Muscle of leg (tissue), 16 donors: ENCODE measurements at places on chromosomes 4 and X. TPM values are rescaled to one million over a fixed set of nuclear protein-coding genes. Genes with fewer than 3 reads are reported as not detected.

- no peak for DNase-seq
Measured at GRCh38 chrX:49197543-49198087, 2.4 kb downstream of the SYP start.

DNA sequence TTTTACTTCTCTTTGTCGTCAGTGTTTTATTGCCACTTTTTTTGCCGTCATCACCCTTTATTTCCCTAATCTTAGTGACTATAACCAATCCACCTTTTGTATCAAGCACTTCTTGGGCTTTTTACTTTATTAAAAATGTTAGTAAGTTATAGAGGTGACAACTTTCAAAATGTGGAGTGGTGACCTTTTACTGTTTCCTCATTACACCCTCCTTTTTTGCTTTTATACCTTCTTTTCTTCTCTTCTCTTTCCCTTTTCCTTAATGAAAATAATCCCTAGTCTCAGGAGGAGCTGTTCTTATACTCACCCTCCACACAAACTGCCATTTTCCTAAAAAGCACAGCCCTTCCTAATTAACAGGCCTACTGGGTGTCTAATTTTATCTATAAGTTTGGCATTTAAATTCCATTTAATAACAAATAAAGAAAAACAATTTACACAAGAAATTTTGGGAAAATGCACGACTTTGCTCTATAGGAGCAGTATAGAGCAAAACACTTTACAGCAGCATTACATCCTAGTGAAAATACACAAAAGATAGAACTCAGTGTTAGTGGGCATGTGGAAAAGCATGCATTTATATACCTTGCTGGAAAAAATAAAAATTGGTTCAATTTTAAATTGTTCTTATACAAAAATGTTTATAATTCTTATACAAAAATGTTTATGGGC lies 27.3 kb downstream of the BBS12 start:
- no peak for DNase-seq

DNA sequence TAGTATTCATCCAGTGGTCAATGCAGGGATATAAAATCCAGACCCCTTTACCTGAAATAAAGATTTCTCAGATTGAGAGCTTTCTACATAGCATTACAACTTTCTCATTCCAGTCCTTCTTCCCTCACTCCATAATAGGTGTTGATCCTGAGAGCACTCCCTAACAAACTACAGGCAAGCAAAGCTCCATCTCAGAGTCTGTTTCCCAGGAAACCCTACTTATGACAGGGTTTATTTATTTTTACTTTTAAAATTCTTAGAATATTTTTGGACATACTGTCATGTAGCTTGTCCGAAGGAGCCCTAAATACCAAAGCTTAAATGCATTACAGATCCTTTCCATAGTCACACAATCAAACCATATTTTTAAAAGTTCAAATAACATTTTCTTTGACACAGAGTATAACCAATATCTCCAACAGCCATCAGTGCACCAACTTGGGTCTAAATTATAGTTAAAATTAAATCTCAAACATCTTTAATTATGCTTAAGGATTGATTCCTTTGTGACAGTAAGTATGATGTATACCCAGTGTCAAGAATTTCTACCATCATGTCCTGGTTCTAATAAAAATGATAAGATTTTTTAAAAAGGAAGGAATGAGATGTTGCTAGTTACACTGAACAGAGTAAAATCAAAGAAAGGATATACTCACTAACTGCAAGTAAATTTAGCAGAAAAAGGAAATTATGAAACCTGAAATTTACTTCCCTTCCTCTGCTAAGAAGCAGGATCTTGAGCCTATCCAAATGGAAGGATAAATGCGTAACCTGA lies 580.4 kb upstream of the ADGRL3 start:
- DNase-seq: no peak

DNA sequence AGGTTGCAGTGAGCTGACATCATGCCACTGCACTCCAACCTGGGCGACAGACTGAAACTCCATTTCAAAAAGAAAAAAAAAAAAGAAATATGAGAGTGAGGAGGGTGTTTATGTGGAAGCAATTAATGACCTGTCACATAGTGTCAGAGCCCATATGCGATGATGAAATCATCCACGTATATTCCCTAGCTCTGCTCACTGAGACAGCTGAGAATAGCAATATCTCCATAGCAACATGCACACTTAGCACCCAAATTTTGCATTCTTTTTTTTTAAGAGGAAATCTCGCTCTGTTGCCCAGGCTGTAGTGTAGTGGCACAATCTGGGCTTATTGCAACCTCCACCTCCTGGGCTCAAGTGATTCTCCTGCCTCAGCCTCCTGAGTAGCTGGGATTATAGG lies 31.5 kb upstream of the OPHN1 start:
- DNase-seq: no peak

DNA sequence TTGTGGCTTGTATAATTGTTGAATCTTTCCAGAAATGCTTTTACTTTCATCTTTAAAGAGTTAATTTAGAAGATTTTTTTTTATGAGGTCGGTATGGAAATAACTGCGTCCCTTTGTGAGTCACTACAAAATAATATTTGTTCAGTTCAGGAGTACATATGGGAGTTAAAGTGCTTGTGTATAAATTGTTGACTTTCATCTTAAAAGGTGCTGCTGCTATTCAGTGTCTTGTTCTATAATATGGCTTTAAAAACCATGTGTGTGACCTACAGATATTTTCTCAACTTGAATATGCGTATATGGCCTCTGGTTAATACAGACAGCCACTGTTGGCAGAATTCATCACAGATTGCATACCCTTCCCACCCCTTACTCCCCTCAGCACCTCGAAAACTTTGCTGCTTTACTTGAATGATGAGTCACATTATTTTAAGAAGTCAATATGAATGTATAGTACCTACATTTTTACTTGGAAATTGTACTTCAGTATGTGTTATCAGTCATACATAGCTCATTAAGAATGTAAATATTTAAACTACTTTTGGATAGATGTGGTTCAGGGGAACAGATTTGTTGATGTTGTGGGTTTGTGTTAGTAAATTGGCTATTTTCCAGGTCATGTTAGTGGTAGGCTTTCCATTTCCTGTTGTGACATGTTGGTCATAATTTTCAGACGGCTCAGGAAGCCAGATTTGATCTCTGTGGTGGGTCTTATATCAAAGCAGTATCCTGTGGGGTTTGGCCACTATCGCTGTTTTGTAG lies 1.5 kb downstream of the CLCN3 start:
- no peak for DNase-seq

DNA sequence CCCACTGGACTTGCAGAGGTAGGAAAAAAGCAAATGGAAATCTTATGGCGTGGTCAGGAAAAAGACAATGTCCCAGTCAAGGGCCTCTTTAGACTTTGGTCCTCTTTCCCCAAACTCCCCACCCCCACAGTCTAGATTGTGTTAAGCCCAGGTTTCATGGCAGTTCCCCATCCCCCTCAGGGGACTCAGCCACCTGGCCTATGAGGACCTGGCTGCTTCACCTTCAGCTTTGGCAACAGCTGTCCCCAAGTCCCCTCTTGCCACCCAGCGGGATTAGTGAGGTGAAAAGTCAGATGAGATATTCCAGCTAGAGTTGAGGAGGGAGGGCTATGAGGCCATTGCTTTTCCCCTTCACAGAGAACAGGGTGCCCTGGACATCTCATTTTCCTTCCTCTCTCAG lies 457 bp downstream of the RIPPLY1 start:
- DNase-seq: no peak

GRCh38 chr4:3746701-3747580 lies 19.2 kb upstream of the ADRA2C start:
- no peak for DNase-seq

DNA sequence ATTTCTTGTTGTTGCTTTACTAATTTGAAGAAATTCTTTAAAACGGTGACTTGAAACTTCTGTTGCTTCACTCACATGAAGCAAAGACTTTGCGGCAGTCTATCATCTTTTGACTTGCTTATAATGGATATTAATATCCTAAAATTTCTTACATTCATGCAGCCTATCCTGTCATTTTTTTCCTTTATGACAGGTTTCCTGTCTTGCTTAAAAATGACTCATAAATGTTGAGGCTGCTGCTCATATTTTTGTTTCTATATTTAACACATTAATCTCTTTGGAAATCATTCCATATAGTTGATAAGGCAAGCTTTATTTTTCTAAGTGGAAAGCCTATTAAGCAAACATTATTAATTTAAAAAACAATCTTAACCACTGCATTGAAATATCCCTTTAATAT lies 176.6 kb upstream of the GALNTL6 start:
- no peak for DNase-seq

DNA sequence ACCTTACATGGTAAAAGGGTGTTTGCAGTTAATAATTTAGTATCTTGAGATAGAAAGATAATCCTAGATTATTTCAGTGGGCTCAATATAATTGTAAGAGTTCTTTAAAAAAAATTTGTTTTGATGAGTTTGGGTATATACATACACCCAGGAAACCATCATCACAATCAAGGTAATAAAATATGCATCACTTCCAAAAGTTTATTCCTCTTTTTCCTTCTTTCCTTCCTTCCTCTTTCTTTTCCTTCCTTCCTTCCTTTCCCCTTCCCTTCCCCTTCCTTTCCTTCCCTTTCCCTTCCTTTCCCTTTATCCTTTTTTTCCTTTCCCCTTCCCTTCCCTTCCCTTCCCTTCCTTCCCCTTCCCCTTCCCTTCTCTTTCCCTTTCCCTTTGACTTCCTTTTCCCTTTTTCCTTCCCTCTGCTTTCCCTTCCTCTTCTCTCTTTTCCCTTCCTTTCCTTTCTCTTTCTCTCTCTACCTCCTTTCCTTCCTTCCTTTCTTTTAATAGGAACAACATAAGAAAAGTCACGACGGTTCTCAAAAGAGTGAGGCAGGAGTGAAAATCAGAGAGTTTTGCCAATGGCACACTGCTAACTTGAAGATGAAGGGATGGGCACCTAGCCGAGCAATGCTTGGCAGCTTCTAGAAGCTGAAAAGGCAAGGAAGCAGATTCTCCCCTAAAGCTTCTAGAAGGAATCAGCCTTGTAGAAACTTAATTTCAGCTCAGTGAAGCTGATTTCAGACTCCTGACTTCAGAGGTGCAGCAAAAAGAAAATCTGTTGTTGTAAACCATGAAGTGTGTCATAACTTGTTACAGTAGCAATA lies 2050.2 kb upstream of the AGA start:
- DNase-seq: no peak

Gene GUCY2F
- not detected for polyA plus RNA-seq

Gene PIGA
- polyA plus RNA-seq: 5.8 TPM

GRCh38 chrX:88584283-88584682 lies 162.7 kb upstream of the CPXCR1 start:
- DNase-seq: no peak

- DNase-seq: no peak
Measured at GRCh38 chr4:4843635-4844291, 15.7 kb upstream of the MSX1 start.

DNA sequence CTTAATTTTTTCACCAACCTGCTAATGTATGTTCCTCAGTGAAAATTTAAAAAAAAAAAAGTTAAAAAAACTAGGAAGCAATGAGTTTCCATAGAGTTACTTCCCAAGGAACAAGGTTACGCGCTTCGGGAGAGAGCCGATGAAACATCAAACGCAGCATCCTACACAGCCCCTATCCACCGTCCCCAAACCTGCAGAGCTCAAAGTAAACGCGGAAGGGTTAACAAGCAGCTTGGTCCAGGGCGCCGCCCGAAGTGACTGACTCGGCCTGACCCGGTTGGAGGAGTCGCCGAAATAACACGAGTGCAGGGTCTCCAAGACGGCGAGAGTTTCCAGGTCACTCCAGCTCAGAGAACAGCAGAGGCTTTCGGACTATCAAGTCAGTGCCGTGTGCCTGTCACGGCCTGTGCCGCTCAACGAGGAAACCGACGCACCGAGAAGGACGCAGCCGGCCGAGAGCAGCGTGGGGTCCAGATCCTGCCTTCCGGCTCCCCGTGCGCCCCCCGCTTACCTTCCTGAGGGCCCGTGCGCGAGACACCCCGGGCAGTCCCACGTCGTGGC lies 512 bp downstream of the NOP14 start:
- peak; percentile 69 for DNase-seq

- DNase-seq: no peak
Measured at GRCh38 chrX:124328765-124329164, 3.7 kb upstream of the TEX13D start.

DNA sequence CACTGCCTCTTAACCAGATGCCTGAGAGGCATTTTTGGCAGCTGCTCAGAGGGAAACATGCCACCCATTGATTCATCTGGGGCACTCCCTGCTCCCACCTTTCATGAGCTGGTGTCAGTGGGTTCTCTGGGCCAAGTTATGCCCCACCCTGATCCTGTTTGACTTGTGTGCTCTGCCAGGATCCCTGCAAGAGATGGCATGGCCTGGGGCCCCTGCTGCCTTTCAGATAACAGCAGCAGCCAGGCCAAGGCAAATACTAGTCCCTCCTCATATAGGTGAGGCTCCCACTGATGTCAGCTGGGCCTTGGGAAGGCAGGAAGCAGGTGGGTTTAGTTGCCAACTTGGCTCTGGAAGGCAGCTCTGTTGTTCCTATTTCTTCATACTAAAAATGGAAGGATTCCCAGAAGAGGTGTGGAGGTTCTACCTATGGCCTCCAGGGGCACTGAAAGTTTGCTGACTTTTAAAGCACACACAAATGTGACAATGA lies 192.9 kb upstream of the RBPJ start:
- DNase-seq: no peak

- DNase-seq: no peak
Measured at GRCh38 chr4:182067828-182068227, 175.4 kb upstream of the TENM3 start.

DNA sequence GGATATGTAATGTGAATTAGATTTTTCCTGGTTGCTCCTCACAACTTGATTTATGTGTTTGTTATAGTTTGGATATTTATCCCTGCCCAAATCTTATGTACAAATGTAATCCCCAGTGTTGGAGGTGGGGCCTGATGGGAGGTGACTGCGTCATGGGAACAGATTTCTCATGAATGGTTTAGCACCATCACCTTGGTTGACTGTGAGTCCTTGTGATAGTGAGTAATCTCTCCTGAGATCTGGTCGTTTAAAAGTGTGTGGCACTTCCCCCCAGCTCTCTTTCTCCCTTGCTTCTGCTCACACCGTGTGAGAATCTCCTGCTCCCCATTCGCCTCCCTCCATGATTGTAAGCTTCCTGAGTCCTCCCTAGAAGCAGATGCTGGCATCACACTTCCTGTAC lies 2.2 kb downstream of the MID2 start:
- no peak for DNase-seq

- no peak for DNase-seq
Measured at GRCh38 chr4:26763648-26764047, 97.0 kb upstream of the STIM2 start.

DNA sequence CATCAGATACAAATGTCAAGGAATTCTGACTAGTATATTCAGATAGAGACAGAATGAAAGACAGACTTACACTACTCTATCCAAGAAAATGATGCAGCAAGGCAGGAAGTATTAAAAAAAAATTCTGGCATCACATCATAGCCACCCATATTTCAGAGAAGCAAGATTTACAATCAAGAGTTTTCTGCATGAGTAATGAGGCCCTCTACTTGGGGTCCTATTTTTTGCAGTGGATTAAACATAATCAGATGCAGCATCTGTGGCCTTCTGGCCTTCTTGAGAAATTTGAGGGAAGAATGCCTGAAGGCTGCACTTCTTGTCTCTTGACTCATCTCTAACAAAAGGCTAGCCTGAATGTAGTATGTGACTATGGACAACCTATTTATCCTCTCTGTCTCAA lies 48.2 kb upstream of the SLIT2 start:
- peak; percentile 87 for DNase-seq

Gene CENPVL2
- not detected for polyA plus RNA-seq
